ENCODE measurements at places on chromosomes 13 and 19.

GRCh38 chr13:112711528-112712265 lies 21.9 kb downstream of the ATP11A start:
- no peak for DNase-seq

- no peak for DNase-seq
These were observed 186.9 kb upstream of the OBI1 start for GRCh38 chr13:78845656-78846365.

DNA sequence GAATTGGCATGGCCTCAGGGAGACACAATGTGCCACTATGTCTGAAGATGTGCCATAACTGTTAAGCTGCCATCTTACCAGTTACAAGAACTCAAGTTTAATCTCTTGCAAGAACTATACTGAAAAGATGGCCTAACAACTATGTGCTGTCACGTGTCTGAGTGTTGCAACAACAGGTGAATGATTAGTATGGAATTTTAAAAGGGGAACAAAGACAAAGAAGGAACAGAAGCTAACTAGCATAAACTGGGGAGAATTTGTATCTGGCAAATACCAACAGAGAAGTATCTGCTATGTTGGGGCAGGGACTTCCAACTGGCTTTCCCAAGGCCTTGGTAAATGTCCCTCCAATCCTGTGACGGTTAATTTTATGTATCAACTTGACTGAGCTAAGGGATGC lies 11.5 kb upstream of the ACOD1 start:
- no peak for DNase-seq

DNA sequence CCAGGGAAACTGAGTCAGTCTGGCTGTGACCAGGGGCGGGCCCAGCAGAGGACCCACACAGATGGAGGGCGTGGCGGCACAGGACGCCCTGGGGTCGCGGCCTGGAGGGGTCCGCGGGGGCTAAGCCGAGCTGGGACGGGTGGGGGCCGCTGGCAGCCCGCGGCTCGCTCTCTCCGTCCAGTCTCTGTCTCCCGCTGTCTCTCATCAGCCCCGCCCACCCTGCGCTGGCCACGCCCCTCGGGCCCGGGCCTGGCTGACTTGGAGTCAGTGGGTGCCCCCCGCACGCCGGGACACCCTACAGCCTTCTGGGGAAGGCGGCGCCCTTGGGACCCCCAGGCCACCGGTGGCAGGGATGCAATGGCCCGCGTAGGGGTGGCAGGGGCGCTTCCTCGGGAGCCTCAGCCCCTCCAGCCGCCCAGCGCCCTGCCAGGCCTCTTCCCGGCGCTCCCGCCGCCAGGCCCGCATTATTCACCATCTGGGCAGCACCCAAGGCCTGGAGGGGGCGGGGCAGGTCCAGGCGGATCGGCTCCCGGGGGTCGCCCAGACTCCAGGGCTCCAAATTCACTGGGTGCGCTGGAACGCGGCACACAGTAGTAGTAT lies at the start of gene TBXA2R:
TSS of gene TBXA2R (minus strand) at position 186 of the 600 bp plus-strand sequence. CDS start 6,241 bp downstream, outside the sequence.
- no peak for DNase-seq

GRCh38 chr13:100040196-100040595 lies 48.7 kb upstream of the PCCA start:
- DNase-seq: no peak

DNA sequence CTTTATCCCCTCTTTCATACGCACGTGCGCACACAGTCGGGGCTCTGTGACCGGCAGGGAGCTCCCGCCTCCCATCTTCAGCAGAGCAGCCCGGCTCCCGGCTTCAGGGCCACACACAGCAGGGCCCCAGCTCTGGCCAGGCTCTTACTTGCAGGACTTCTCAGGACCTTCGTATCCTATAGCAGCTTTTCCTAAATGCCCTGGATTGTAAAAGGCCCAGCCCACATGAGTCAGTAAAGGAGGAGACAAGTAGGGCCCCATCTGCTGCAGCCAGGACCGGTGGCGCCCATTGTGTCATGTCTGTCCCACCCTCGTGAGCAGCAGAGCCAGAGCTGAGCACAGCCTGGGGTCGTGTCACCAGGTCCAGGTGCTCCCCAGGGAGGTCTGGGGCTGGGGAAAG lies 107.6 kb upstream of the VSTM2B start:
- DNase-seq: no peak

GRCh38 chr19:16096280-16096855 lies 15.3 kb upstream of the RAB8A start:
- no peak for DNase-seq

DNA sequence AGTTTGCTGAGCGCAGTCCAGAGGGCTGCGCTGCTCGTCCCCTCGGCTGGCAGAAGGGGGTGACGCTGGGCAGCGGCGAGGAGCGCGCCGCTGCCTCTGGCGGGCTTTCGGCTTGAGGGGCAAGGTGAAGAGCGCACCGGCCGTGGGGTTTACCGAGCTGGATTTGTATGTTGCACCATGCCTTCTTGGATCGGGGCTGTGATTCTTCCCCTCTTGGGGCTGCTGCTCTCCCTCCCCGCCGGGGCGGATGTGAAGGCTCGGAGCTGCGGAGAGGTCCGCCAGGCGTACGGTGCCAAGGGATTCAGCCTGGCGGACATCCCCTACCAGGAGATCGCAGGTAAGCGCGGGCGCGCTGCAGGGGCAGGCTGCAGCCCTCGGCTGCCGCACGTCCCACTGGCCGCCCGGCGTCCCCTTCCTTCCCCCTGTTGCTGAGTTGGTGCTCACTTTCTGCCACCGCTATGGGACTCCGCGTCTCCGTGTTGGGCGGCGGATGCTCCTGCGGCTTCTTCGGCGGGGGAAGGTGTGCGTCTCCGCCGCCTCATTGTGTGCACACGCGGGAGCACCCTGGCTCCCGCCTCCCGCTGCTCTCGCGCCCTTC lies 772 bp downstream of the GPC6 start:
- no peak for DNase-seq

- DNase-seq: no peak
These were observed 53.1 kb upstream of the CYSLTR2 start for GRCh38 chr13:48600374-48601364.

DNA sequence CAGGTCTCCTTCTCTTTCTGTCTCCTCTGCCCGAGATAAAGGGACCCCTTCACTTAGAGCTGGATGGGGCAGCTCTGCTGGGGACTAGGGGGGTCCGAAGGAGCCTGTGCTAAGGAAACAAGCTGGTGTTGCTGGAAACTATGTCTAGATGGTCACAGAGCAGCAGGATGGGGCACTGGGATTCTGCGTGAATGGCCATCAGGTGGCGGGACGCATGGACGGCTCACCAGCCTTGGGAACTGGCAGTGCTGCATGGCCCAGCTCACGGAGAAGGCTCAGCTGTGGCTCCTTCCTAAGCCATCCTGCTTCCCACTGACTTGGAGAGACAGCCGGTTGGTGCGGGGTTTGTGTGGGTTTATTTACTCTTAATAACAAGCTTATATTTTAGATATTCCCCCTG lies 411.8 kb downstream of the ZNF536 start:
- no peak for DNase-seq

- DNase-seq: no peak
These were observed 204 bp upstream of the PDX1 start for GRCh38 chr13:27919659-27919933.
